NCI-H2081 treated with DMSO at 0.1 percent for 48 hours (cell line): ENCODE measurements at places on chromosomes 12 and 14.

DNA sequence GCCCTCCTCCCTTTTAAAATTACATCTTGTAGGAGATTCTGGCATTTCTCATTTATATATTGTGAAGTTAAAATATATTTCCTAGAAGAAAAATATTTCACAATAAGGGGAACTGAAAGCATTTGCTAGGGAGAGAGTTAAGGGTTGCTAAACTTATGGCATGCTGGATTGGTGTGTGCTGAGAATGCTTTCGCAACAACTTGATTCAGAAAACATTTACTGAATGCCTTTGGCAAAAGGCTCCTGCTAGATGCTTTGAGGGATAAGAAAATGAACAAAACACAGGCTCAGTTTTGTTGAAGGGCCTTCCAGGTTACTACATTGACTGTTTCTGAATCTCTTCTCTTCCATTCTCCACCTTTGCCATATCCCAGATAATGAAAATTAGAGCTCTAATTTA, 67.5 kb downstream of the DIP2B start:
- DNase-seq = no peak

DNA sequence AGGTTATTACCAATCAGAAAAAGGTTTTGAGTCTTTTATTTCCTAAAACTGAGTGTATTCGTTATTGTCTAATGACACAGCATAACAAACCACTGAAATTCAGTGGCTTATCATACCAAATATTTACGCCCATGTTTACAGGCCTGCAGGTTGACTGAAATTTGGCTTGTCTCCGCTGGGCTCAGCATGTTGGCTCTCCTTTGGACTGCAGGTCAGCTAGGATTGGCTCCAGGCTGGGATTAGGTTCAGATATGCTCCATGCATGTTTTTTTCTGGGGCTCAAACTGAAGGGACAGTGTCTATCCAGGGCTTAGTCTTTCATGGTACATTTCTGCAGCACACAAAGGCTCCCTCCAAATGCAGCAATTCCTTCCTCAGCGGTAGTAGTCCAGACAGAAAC, 569.9 kb downstream of the DIO2 start:
- DNase-seq = no peak

DNA sequence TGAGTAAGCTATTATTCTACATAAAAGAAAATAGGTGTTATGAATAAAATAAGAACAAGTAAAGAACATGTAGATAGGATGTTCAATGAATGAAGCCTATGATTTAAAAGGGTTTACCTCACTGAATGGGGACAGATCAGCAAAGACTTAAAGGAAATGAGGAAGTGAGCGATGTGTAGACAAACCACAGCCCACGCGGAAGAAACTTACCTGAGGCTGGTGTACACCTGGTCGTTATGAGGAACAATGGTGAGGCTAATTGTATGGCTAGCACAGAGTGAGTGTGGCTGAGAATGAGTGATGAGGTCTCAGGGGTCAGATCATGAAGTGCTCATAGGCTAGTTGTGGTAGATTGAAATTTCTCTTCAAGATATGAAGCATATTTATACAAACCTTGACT, 221.7 kb downstream of the ALG10B start:
- DNase-seq = no peak

DNA sequence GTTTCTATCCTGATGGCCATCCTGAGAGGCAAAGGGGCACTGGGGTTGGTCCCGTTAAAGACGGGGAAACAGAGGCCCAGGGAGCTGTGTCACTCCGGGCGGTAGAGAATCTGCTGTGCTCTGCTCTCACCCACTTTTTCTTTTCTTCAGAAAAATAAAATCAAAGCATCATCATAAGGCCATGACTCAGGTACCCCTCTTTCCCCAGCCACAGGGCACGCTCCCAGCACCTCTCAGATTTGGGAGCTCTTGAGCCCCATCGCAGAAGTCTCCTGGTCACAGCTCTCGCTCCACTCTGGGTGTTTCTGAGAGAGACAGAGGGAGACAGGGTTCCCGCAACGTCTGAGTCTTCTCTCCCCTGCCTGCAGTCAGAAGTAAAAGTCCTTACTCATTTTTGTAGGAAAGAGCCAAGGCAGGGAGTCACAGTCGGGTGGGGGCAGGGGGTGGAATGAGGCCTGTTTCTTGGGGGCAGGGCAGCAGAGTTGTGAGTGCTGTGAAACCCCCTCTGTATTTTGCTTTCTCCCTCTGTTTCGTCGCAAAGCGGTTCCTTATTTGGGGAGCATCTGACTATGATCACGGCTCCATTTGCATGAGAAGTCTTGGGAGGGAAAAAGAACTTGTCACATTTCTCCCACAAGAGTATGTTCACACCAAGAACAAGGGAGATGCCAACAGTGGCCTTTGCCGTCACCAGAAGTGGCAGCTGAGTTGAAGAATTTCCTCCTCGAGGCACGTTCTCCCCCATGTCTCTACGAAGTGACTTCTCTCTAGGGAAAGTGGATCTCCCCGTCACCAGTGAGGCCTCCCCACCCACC, 139.0 kb downstream of the BCL11B start:
- no peak for DNase-seq

GRCh38 chr12:81257947-81258551, 180.2 kb downstream of the ACSS3 start:
- peak; percentile 79 for DNase-seq

- no peak for DNase-seq
Observed at GRCh38 chr12:96375841-96376604, 24.2 kb downstream of the CDK17 start.

DNA sequence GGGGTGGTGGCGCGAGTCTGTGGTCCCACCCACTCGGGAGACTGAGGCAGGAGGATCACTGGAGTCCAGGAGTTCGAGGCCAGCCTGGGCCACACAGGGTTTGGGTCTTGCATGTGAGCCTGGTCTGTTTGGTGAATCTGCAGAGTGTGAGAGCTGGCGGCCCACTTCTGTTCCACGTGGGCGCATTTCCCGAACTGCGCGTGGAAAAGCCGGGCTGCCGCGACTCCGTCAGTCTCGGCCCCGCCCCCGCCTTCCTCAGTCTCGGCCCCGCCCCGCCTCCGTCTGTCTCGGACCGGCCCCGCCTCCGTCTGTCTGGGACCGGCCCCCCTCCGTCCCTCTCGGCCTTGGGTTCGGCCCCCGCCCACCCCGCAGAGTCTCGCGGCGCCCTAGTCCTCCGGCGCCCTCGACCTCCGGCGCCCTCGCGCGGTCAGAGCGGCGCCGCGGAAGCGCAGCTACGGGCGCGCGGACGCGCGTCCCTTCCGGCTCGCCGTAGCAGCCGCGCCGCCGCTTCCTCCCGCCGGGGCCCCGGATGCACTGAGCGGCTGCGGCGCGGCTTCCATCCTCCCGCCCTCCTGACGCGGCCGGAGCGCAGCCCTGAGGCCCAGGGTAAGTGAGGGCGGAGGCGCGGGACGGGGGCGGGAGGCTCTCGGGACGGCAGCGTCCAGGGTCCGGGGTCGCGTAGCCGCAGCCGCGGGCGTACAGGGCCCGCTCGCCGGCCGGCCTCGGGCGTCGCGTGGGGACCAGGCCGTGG, at the start of gene EP400:
Gene EP400, plus strand, starts transcription at position 512 of the 751 bp plus-strand sequence. CDS start 10,678 bp downstream, outside the sequence.
- peak; percentile 61 for DNase-seq

DNA sequence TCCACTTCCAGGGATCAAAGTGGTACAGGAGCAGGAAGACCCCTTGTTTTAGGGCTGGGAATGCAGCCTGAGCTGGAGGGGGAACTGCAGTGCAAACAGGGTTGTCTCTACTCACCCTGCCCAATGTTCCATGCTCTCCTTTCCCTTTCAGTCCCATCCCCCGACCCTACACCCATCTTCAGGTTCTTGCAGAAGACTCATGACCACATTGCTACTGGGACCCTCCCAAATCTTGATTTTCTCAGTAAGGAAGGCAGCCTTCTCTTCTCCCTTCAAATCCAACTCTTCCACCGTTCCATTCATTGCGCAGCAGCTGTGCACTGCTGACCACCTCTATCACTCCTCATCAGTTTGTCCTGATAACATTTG, 1.9 kb downstream of the SERPINA11 start:
- DNase-seq = no peak

DNA sequence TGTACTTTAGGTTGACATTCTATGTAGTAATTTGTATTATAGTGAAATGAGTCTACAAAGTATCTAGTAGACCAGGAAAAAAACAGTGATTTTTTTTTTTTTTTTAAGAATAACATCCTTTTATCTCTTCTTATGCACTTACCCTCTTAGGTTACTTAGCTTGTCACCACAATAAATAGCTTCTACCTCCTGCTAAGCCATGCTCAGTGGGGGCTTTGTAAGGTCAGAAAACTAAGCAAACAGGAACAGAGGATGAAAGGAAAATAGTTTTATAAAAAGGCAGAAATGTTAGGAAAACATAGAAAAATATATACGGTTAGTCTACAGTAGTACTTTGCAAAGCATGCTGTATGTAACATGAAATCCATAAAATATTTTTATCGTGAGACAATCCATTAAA, 385.3 kb upstream of the ATXN7L3B start:
- DNase-seq = no peak

DNA sequence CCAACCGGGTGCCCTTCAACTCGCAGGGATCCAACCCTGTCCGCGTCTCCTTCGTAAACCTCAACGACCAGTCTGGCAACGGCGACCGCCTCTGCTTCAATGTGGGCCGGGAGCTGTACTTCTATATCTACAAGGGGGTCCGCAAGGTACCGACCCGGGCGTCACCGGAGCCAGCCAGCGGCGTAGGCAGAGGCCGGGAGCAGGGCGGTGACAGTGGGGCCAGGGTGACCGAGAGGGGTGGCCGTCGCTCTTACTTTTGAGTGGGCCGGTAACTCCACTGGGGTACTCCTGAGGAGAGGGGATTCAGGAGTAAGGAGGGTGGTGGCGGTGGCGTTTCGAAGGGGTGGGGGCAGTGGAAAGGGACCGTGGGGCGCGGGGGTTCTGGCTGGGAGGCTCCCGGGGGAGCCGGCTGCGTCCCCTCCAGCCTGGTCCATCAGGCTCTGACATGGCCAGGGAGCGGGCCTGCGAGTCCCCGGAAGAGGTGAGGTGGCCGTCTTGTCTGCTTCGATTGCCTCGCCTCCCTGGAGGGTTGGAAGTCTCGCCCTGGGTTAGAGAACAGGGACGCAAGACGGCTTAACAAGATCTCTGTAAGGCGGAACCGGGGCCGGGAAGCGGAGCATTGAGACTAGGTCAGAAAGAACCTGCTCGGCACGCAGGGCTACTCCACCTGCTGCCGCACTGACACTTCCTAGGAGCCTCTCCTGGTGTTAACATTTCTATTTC, 491 bp downstream of the WDR20 start:
- no peak for DNase-seq

DNA sequence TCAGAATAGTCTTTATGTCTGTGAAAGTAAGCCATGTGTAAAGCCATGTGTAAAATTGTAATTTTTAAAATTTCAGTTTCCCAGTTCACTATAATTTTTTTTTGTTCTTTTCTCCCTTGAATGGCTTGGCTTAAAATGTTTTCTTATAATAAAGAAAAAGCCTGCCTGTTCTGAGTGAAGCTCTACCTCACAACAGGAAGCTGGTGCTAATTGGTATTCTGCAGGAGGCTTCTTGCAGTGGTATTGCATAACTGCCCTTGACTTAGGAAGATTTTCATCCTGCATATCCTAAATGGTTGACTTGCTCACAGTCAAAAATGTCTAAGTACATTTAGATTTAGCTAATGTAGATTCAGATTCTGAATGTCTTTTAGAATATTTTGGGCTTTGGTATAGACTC, 49.5 kb downstream of the ATP2A2 start:
- DNase-seq = no peak
